SK-N-SH (cell line): ENCODE measurements at places on chromosomes 4 and X. TPM values are rescaled to one million over a fixed set of nuclear protein-coding genes. Genes with fewer than 3 reads are reported as not detected.

GRCh38 chrX:79130857-79131256, 13.6 kb upstream of the GPR174 start:
- DNase-seq, result no peak

DNA sequence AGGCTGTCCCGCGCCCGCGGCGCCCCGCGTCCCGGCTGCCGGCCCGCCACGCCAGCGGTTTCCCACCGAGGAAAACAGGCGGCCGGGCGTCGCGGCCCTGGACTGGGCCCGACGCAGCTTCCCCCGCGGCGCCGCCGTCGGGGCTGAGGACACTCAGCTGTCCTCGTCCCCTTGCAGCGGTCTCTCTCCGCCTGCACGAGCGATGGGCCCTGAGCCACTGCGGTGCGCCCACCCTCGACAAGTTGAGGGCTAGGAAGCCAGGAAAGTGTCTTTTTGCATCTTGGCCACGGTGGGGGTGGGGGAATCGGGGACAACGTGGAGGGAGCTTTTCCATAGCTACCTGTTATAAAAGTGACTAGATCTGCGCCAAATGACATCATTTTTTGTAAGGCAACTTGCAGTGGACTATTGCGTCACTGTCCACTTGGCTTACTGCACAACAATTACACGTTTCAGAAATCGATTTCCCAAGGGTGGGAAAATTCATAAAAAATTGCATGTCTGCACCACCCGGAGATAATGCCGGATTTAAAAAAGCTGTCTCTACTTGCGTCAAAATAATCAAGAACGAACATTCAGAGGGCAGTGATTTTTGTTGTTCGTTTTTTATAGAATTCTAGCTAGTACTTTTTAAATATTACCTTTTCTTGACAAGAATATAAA, 1.1 kb downstream of the KLHL15 start:
- DNase-seq, result no peak

DNA sequence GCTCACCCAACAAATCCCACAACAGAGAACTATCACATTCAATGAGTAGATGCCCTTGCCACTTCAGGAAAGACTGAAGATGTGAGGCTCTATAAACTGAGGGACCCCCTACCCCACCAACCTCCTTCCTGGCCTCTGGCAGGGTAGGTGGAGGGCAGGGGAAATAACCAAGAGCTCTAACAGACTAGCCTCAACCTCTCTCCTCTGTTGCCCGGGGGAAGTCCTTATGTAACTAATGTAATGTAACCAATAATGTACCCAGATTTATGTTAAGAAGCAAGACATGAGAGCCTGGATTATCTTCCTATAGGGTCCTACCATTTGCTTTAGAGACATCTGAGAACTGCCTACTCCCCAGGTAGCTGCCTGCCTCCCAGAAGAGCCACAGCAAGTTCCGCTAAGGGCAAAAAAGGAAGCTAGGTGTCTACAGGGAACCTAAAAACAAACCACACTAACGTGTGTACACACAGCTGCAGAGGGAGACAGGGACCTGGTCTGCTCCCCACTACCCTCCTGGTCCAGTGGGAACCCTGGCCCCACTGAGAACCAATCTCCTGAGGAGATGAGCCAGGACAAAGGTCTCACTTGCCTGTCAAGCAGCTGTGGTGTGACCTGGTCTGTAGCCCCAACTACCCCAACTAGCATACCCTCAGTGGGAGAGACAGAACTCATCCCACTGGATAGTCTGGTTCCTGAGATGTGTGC, 17.7 kb downstream of the OTUD5 start:
- DNase-seq, result no peak

- no peak for DNase-seq
Measured at GRCh38 chrX:25072247-25072646, 56.5 kb upstream of the ARX start.

- DNase-seq, result no peak
Measured at GRCh38 chr4:86810847-86811246, 38.3 kb downstream of the SLC10A6 start.

GRCh38 chr4:69689599-69689998, 36.6 kb upstream of the UGT2A1 start:
- DNase-seq, result peak; percentile 3

- no peak for DNase-seq
Measured at GRCh38 chr4:31051565-31051964, 331.4 kb downstream of the PCDH7 start.

DNA sequence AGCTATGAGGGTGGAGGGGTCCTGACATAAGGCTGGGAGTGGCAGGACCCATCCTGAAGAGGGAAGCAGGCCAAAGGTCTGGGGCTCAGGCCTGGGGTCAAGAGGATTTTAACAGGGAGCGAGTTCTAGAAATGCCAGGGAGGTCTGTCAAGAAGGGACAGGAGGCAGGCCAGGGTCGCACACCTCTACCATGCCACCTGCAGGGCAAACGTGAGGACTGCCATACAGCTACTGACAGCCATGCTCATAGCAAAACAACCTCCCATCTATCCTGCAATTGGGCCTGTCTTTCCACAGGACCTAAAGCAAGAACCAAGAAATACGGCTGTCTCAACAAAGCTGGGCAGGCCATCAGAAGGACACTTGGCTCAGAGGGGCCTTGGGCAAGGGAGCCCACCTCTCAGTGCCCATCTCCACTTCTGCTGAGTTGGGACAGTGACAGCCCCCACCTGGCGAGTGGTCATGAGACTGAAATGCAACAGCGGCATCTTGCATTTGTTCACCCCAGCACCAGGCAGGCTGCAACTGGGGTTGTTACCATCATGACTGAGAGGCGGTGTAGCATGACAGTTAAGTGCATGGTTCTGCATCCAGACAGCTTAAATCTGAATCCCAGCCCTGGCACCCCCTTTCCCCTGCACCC, 92.7 kb downstream of the WFS1 start:
- peak; percentile 58 for DNase-seq

DNA sequence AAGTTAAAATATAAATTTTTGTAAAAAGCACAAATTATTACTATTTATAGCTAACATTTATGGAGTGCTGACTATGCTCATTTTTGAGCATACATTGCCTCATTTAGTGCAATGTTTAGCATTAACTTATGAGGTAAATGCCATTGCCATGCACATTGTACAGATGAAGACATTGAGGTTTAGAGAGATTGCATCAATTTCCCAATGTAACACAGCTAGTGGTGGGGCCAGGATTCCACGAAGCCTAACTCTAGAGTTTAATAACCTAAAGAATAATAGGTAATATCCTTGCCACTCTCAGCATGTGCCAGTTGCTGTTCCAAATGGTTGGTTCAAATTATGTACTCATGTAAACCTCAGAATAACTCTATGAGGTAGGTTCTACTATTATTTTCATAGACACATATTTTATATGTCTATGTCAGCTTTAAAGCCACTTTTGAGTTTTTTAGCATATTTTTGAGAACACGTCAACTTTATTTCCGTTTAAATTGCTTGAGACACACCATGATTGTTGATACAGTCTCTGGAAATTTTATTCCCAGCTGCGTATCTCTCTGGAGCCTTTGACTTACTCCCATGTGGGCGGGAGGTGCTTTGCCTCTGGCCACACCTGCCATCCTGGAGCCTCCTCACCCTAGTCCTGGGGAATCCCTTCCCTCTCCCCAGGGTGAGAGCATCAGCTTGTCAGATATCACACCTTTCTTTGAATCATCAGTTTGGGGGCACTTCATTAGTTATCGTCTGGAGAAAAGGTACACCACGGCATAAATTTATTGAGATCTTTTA, 10.8 kb upstream of the ADH1A start:
- DNase-seq, result no peak

DNA sequence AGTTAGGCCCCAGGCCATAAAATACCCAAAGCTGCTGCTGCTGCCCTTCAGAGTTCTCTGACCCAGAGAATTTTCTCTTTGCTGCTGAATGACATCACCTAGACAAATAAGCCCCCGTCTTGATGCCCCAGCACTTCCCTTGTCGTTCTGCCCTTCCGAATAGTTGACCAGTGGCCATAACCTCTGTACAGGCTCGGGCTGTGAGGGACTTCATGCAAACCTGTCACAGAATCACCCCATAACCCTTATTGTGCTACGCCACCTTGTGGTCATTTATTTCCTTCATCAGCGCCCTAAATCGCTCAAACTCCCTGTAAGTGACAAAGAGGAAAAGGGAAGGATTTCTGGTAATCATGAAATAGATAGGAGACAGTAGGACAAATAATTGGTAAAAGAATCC, 18.8 kb downstream of the SPACA5 start:
- DNase-seq, result peak; percentile 55

GRCh38 chr4:22502895-22503814, 12.7 kb downstream of the ADGRA3 start:
- no peak for DNase-seq

GRCh38 chr4:56728512-56728911, 47.4 kb upstream of the HOPX start:
- DNase-seq, result no peak

DNA sequence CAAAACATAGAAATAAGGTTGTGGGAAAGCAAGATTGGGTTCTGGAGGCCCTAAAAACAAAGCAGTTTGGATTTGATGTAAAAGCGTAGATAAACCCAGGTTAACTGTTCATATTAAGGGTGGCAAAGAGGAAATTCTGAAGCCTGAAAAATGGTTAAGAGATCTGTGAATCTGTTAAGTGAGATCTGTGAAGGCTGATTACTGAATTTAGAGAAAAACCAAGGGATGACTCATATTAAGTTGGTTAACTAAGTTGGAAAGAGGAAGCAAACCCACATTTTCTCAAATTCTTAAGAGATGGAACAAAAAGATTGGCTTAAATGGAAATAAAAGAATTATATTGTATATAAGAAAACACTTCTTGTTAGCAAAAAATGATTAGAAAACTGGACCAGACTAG, 22.8 kb downstream of the GPAT3 start:
- no peak for DNase-seq

GRCh38 chr4:1137063-1137776, 23.9 kb upstream of the RNF212 start:
- DNase-seq, result no peak

CDKN2AIP gene
- polyA plus RNA-seq, result 8.3 and 10.6 TPM in 2 replicates

POU4F2 gene
- polyA plus RNA-seq, result not detected in 2 replicates

PPARGC1A gene
- 0.06 and 0.07 TPM in 2 replicates for polyA plus RNA-seq

FRAS1 gene
- 8.3 and 11.0 TPM in 2 replicates for polyA plus RNA-seq

CT45A2 gene
- polyA plus RNA-seq, result not detected in 2 replicates

MAP9 gene
- 4.1 and 6.4 TPM in 2 replicates for polyA plus RNA-seq

RTL9 gene
- polyA plus RNA-seq, result 0.02 and 0.05 TPM in 2 replicates

GIMD1 gene
- polyA plus RNA-seq, result not detected in 2 replicates
